ENCODE measurements at places on chromosomes 6 and 20. TPM values are rescaled to one million over a fixed set of nuclear protein-coding genes. Genes with fewer than 3 reads are reported as not detected.

- no peak for DNase-seq
Observed at GRCh38 chr6:42260396-42260888, 42.8 kb upstream of the MRPS10 start.

Gene DNAH8
- not detected for total RNA-seq

DNA sequence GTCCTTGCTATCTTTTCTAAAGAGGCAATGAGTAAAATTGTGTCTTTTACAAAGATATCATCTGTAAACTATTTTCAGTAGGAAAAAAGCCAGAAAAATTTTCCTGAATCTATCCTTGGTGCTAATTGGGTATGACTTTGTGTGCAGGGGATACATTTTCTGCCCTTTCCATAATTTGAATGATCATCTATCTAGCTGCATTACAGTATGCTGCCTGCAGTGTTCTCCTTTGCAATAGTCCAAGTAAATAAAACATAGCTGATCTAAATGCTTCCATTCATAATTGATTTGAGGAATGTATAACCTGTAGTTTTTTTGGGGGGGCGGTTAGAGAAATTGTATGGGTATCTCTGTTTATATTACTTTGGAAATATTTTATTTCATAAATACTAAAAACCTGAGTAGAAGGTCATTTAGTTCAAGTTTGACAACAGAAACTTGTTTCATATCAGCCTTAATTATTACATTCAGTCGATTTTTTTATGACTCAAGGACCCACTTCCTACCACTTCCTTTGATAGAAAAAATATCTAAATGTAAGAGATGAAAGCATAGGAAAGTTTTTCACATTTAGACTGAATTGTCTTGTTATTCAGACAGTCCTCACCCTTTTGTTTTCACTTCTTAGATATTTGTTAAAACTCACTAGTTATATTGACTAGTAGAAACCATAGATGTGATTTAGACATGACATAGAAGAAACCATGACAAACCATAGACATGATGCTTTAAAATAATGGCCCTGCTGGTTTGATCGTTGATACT is 75.3 kb downstream of the AIG1 start:
- no peak for DNase-seq

Gene AGER
- 3.7 TPM for total RNA-seq

Gene CRYBG1
- 32.3 TPM for total RNA-seq

- DNase-seq = no peak
Observed at GRCh38 chr20:53944796-53945195, 125.6 kb downstream of the BCAS1 start.

Gene RSPH4A
- 0.44 TPM for total RNA-seq

GRCh38 chr20:48921883-48922820 is 641 bp downstream of the ARFGEF2 start:
- DNase-seq = no peak

GRCh38 chr6:170029416-170030283 is 261.2 kb downstream of the DLL1 start:
- no peak for DNase-seq

Measured in Panc1 (cell line).